ENCODE measurements at places on chromosomes 2 and 18.

GRCh38 chr2:111936881-111937280 is 38.5 kb downstream of the MERTK start:
- no peak for DNase-seq

- DNase-seq: no peak
Observed at GRCh38 chr18:58862851-58863538, 1.7 kb upstream of the ZNF532 start.

DNA sequence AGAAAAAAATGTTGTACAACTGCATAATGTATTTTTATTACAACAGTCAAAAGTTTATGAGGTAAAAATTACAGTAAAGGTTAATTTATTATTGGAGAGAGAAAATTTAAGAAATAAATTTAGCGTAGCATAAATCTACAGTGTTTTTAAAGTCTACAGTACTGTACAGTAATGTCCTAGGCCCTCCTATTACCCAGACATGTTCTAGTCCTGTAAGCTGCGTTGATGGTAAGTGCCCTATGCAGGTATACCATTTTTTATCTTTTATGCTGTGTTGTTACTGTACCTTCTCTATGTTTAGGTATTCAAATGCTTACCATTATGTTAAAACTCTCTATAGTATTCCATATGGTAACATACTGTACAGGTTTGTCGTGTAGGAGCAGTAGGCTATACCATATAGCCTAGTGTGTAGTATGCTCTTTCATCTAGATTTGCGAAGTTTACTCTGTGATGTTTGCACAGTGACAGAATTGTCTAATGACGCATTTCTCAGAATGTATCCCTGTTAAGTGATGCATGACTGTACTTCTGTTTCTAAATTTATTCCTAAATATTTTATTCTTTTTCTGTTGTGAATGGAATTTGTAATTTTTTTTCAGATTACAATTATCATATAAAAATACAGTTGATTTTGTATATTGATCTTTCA is 24.5 kb downstream of the ABI2 start:
- DNase-seq: no peak

GRCh38 chr2:120604767-120605166 is 130.9 kb upstream of the GLI2 start:
- DNase-seq: no peak

DNA sequence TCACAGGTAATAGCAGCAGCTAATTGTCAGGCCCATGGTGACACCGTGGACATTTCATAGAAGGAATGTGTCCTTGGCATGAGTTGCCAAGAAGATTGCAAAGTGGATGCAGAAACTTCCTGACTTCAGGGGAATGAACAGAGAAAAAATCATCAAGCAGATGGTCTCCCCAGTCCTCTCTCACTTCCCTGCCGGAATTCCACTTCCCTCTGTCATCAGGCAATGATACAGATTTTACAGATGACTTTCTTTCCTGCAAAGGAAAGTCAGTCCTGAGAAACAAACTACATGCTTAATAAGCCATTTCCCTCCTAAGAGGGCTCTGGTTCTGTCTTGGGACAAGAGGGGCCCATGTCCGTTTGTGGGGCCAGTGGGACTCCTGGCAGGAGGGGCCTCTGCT is 45.7 kb downstream of the KCNF1 start:
- no peak for DNase-seq

DNA sequence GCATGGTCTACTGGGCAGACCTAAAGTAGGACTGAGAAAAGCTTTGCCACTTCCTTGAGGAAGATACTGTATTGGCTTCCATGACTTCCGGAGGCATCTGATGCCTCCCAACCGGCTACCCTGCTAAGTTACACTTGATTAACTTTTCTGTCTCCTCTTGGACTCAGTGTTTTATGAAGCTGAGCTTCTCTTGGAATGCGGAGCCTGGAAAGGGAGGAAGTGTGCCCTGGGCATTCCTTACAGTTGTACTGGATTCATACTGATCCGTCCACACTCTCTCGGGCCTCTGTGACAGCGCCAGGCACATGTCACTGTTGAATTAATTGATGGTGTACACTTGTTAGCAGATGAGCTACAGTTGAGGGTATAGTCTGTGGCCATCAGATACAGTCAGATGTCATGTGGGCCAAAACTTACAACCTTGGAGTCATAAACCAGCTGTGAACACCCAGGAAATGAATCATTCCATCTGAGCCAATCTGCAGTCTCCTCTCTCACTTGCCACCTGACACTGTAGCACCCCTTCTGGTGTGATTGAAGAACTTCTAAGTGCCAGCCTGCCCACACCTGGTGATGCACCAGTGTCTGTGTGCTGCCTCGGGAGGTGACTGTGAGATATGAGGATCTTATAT is 122.5 kb downstream of the FHOD3 start:
- no peak for DNase-seq

- DNase-seq: no peak
Observed at GRCh38 chr2:100293341-100294161, 28.8 kb downstream of the LONRF2 start.

GRCh38 chr2:50466685-50467084 is 565.2 kb downstream of the NRXN1 start:
- no peak for DNase-seq

- DNase-seq: no peak
Observed at GRCh38 chr2:109193807-109194619, 65.0 kb downstream of the SH3RF3 start.

DNA sequence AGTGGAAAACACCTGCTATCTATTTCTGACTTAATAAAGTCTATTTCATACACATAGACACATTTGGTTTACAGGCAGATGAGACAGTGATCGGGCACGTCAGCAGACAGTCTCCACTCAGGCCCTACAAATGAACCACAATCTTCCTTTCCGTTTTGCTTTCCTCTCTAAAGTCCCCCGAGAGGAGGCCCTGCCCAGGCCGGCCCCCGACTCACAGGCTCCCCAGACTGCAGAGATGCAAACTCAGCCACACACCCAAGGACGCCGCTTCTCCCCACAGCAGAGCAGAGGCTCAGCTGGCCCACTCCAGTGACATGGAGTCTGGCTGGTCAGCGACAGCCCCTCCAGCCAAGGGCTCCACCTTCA is 9.3 kb upstream of the MTERF4 start:
- DNase-seq: no peak

GRCh38 chr2:128169497-128169896 is 78.5 kb downstream of the UGGT1 start:
- DNase-seq: no peak

GRCh38 chr2:14577843-14578242 is 54.7 kb upstream of the LRATD1 start:
- no peak for DNase-seq

GRCh38 chr2:111111101-111111755 is 9.5 kb upstream of the BCL2L11 start:
- DNase-seq: no peak

DNA sequence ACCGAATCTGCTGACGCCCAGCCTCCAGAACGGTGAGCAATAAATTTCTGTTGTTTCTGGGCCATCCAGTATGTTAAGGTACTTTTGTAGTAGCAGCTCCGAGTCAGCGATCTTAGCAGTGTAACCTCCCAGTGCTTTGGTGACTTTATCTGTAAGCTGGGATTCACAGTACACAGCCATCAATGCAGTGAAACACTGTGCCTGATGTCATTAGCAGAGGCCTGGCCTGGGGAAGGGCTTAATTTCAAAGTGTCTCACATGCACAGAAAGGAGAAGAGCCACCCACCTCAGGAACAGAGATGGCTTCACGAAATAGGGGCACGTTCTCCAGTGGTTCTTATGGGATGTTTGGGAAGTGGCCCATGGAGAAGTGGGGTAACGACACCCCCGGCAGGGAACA is 281.2 kb downstream of the PHLPP1 start:
- no peak for DNase-seq

GRCh38 chr2:50602636-50603327 is 429.1 kb downstream of the NRXN1 start:
- no peak for DNase-seq

- DNase-seq: no peak
Observed at GRCh38 chr18:76376668-76377358, 118.2 kb downstream of the ZNF516 start.

DNA sequence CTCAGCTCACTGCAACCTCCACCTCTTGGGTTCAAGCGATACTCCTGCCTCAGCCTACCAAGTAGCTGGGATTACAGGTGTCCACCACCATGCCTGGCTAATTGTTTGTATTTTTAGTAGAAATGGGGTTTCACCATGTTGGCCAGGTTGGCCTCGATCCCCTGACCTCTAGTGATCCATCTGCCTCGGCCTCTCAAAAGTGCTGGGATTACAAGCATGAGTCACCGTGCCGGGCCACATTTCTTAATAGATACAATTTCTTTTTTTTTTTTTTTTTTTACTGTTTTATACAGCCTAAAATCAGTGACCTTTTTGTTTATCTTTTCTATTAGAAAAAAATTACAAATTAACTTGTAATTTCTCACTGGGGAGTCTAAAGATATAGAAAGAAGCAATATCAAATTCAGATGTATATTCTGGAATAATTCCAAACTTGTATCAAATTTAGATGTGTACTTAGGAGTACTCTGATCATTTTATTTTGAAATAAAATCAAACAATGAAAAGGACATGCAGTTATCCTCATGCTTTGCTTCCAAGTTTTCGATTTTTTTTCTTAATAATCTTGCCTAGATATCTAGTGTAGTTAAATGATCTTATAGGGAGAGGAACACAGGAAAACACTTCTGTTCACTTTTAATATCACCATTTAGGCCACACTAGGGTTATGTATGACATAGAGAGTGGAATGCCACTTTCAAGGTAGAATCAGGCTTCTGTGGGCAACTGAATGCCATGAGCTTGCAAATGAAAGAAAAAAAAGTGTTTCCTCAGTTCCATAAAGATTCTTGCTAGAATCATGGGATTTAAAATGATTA is 1089.3 kb downstream of the SUCLG1 start:
- no peak for DNase-seq

DNA sequence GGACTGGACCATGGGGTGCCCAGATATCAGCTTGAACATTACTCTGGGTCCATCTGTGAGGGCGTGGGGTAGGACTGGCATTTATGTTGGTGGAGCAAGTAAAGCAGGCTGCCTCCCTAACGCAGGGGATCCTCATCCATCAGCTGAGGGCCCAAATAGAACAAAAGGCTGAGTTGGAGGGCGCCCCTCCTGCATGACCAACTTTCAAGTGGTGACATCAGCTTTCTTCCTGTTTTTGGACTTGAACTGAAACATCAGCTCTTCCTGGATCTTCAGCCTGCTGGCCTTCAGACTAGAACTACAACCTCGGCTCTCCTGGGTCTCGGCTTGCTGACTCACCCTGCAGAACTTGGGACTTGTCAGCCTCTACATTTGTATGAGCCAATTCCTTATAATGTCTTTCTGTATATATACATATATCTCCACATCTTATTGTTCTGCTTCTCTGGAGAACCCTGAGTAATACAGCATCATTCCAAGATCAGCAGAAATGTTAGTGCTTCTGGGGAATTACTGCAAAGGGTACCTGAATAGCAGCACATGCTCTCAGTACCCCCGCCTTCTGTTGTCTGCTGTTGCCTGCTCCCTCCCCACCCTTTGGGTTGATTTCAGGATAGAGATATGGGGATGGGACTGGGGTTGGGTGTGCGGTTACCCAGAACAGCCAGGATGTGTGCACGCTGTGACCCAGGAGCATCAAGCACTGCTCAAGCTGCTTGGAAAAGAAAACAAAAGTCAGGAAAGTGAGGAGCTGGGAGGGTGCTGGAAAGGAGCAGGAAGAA is 20.0 kb downstream of the TMEM127 start:
- DNase-seq: no peak

- DNase-seq: peak; percentile 48
Observed at GRCh38 chr2:39128919-39129391, 8.1 kb upstream of the SOS1 start.

DNA sequence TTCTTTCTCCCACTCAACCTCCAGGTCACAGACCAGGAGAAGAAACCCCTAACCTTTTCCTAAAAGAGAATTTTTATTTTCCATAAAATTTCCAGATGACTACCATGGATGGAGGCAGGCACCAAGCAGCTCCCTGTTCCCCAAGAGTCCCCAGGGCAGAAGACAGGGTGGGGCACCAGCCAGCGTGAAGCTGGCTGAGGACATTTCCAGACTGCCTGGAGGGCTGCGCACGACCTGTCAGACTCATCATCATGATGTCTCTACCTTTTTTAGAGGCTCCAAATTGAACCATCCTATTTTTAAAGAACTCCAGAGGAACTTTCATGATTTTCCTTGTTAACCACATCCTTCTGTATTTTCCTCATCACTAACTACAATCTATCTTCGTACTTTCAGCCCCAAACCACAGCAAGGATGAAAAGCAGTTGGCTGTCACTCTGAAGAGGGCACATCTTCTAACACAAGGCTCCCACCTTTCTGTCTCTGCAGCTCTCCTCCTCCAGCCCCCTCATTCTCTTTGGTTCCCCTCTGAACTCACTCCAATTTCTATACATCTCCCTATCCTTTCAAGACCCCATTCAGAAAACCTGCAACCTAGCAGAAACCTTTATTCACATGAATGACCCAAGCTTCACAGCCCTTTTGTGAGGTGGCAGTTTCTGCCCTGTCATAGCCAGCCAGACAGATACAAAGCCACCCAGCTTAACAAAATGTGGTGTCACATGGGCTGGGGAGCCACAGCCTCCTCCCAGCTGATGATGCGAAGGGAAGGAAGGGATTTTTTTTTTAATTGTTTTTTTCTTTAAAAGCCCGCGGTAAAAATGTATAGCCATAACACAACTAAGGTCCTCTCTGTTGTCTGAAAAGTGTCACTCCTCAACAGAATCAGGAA is 11.1 kb downstream of the AMMECR1L start:
- no peak for DNase-seq
